ELF-1 (cell line): ENCODE measurements at places on chromosomes 7 and 10.

DNA sequence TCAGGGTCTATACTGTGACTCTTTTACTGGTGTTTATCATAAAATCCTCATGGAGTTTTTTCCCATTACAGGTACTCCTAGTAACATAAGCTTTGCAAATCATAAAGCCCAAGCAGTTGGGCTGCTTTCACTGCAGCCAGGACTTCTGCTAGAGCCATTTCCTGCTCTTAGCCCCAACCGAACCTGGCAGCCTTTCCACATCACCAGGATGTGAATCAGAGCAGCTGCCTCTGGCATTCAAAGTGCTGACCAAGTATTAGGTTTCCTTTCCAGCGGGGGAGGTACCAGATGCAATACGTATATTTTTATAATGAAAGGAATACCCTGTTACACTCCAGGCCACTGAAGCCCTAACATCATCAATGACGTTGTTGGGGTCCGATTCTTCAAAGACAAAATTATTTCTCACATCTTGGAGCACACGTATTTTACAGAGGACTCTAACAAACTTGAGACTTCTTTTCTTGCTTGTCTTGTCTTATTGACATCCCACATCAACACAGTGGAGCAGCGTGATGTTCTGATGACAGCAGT lies 3.6 kb upstream of the HTR5A start:
- no peak for DNase-seq

- DNase-seq: peak; percentile 39
Observed at GRCh38 chr10:110496553-110497437, 912 bp upstream of the DUSP5 start.

GRCh38 chr7:27547401-27547800 lies 115.3 kb downstream of the HIBADH start:
- DNase-seq: no peak

DNA sequence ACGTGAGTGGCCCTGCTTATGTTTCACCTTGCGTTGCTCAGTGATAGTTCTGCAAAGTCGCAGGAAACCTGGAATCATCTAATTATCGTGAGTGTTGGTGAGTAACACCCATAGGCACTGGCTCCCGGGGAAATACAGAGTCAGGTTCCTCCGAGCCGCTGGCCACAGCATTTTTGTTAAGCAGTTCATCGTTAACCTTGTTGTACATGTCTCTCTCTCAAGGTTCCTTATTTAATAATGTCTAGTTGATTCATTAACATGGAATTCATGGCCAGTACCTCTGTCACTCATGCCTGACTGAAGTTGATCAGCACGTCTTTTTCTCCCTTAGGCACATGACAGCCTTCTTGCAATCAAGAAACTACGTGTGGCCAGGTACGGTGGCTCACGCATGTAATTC lies 3.1 kb upstream of the ZFAND2A start:
- no peak for DNase-seq

- DNase-seq: no peak
Observed at GRCh38 chr10:86336341-86336740, 30.3 kb downstream of the GRID1 start.

DNA sequence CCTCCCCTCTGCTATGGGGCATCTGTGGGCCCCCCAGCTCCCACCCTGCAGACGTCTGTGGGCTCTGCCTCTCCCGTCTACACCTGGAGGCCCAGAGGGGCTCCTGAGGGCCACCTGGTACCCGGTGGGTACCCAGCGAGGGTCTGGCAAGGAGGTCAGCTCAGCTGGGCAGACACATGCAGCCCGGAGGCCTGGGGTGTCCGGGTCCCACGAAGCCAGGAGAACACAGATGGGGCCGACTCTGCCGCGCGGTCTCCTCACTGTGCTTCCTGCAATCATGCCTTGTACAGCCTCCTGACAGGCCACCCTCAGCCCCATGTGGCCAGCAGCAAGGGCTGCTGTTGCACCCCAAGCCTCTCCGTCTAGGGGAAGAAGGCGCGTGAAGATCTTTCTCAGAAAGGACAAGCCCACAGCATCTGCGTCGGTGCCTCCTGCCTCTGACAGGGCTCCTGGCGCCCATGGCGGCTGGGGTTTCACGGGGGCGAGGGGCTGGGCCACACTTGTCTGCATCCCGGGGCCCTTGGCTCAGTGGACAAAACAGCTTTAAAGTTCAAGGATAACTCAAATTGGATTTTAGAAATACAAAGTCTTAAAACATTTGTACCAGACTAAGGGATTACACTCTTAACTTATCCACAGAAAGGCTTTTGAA lies 391.3 kb downstream of the DNAJB6 start:
- no peak for DNase-seq

- DNase-seq: no peak
Observed at GRCh38 chr10:95382174-95382573, 91.4 kb upstream of the PDLIM1 start.

DNA sequence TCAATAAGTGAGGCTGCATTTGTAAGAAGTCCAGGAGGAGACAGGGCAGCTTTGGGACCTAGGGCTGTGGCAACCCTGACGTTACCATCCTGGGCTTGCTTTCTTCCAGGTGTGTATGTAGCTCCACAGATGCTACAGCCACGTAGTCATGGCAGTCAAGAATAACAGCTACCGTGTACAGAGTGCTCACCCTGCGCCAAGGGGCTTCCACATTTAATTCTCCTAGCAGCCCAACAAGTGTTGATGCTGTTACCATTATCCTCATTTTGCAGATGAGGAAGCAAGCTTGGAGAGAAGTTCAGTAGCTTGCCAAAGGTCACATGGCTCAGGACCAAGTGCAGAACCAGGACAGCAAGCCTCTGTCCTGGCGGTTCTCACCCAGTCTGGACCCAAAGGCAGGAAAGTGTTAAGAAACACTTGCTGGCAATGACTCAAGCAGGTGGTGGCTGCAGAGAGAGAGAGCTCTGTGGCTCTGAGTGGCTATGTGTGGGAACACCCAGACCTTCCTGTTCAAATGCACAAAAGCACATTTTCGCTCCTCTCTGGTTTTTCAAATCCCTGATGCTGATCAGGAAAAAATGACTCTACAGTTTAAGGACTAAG lies 89.8 kb downstream of the CREM start:
- DNase-seq: no peak

DNA sequence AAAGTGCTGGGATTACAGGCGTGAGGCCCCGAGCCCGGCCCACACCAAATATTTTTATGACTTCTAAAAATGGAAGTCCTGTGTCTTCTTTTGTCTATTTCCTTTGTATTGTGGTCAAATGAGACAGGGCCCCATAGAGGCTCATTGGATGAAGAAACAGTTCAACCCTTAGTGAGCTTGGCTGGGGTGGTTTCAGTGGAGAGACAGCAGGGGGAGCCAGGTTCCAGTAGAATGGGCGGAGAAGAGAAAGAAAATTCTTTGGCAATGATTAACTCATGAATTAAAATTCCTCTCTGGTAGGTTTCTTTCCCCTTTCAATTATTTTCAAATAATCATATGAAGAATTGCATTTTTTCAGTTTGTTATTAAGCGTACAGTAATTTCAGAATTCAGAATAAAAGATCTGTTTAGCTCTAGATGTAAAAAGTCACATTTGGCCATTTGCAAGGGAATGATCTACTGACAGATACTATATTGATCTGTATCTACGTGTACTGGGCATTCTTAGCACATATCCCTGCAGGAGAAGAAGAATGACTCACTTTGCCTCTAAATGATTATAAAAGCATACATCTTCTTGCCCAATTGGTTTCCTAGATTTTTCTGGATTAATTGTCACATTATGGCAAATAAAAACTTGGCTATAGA lies 43.2 kb downstream of the PNLIPRP3 start:
- DNase-seq: peak; percentile 36

DNA sequence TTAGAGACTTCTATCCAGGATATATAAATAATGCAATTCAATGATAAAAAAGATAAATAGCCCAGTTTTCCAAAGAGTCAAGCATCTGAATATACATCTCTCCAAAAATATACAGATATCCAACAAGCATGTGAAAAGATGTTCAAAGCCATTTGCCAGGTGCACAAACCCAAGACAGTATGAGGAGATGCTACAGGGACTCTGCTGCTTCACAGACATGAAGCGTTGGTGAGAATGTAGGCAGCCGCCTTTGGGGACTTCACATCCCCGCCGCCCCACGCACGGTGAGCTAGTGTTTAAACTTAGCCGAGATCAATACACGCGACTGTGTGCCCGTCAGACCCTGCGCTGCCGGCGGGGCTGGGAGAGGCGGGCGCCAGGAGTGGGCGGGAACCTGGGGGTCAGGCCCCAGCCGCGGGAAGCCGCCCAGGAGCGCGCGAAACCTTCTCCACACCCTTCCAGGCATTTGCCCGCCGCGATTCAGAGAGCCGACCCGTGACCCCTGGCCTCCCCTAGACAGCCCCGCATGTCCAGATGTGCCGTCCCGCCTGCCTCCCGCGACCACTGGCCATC lies 927 bp upstream of the ALOX5 start:
- DNase-seq: peak; percentile 51

DNA sequence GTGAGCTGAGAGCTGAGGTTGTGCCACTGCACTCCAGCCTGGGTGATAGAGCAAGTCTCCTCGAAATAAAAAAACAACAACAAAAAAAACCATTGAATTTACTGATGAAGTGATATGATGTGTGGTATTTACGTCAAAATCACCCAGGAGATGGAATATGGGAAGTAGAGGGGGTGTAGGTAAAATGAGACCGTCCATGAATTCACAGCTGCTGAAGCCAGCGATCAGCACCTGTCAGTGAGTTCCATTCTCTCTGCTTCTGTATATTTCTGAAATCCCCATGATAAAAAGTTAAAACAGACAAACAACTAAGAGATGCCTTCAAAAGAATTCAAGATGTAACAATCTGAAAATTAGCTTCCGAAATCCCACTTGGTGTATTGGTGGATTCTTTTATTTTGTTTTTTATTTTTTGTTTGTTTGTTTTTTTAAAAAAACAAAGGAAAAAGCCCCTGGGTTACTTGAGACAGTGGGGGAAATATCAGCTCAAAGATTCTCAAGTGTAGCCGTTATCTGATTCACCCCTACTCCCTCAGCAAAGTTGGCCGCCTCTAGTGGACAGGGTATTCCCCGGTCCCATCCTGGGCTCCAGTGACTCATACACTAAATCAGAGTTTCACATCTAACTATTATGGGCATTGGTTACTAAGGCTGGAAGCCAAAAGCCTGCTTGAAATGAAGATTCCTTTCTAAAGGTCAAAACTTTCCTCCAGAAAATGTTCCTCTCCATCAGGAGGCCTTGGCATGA lies 76.4 kb downstream of the MAP3K8 start:
- DNase-seq: no peak

DNA sequence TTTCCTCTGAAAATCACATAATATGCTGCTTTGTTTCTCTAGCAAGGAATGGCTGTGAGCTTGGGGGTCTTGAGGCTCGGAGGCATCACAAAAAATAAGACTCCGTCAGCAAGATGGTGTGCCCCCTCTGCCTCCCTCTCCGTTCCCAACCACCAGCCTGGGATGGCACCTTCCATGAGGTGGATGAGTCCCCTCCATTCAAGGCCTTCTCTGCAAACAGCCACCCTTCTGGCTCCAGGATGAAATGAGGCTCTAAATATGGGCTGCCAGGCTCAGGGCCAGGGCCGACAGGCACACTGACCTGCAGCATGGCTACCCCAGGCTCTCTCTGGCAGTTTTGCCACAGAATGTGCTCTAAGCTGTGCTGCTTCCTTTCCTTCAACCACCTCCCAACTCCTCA lies 521.5 kb downstream of the PTPRN2 start:
- no peak for DNase-seq

GRCh38 chr10:129472696-129473555 lies 5.9 kb downstream of the MGMT start:
- DNase-seq: no peak

GRCh38 chr7:156458011-156458410 lies 182.6 kb upstream of the RNF32 start:
- no peak for DNase-seq

GRCh38 chr7:50533866-50534265 lies 31.3 kb downstream of the DDC start:
- no peak for DNase-seq

GRCh38 chr10:89399956-89400355 lies 7.5 kb downstream of the IFIT1 start:
- no peak for DNase-seq

DNA sequence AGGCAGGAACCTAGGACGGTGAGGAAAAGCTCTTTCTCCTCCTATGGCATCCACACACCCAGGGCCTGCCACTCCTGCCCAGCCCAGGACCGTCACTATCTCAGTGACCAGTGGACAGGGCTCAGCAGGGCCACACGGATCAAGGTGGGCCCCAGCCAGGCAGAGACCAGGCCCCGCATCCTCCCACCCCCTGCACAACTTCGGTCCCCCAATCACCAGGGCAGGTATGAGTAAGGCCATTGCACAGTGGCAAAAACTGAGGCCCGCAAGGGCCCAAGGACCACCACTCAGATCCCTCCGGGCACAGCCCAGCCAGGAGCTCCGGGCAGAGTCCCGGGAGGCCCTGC lies 30.3 kb downstream of the OAT start:
- no peak for DNase-seq

GRCh38 chr7:18262058-18262457 lies 233.5 kb upstream of the HDAC9 start:
- DNase-seq: no peak

GRCh38 chr7:100894860-100895700 lies 608 bp downstream of the ACHE start:
- peak; percentile 85 for DNase-seq

DNA sequence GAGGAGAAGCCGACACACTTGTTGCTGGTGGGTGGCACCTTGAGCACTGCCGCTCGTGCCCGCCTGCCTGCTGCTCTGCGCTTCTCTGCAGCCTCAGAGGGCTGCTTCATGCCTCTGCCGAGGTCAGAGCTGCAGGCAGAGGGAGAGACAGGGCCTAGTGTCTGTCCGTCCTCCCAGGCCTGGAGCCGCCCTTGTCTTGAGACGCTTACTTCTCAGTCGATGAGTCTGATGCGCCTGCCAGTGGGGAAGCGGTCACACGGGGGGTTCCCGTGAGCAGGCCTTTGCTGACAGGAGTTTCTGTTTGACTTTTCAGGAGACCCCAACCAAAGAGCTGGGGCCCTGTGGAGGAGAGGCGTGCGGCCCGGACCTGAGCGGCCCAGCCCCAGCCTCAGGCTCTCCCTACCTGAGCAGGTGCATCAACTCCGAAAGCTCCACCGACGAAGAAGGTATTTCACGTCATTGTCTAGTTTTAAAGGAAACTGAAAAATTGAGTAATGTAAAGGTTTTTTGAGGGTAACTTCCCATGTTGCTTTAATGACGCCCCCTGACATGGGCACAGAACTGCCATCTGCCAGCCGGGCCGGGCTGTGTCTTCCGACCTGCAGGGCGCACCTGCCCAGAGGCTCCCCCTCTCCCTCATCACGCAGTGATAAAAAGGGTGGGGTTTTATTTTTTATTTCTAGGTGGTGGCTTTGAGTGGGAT lies 7.8 kb upstream of the BHLHA15 start:
- DNase-seq: no peak

DNA sequence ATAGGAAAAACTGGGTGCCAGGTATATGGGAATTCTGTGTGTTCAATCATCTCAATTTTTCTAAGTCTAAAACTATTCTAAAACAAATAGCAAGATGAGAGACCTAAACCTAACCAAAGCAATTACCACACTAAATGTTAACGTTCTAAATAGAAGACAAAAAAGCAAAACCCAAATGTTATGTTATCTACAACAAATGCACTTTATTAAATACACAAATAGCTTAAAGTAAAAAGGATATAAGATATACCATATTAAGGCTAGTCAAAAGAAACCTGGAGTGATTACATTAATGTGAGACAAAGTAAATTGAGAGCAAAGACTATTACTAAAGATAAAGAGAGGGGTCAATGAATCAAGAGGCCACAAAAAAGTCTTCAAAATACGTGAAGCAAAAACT lies 81.4 kb downstream of the LARP4B start:
- DNase-seq: no peak

- no peak for DNase-seq
Observed at GRCh38 chr10:53619671-53620070, 847.1 kb upstream of the MBL2 start.
